Calu3 (cell line): ENCODE measurements at places on chromosomes 7 and 10. TPM values are rescaled to one million over a fixed set of nuclear protein-coding genes. Genes with fewer than 3 reads are reported as not detected.

The ZNF800 gene
- total RNA-seq = 33.2 and 36.5 TPM in 2 replicates

The ANKRD22 gene
- total RNA-seq = 20.6 and 33.7 TPM in 2 replicates

The MYPN gene
- total RNA-seq = 0.38 and 0.56 TPM in 2 replicates

The MUC12 gene
- 0.59 and 1.3 TPM in 2 replicates for total RNA-seq

The FGF8 gene
- not detected in 2 replicates for total RNA-seq

The RHOBTB1 gene
- 9.8 and 10.2 TPM in 2 replicates for total RNA-seq

GRCh38 chr7:26813432-26813831, 51.0 kb downstream of the SKAP2 start:
- DNase-seq = no peak

DNA sequence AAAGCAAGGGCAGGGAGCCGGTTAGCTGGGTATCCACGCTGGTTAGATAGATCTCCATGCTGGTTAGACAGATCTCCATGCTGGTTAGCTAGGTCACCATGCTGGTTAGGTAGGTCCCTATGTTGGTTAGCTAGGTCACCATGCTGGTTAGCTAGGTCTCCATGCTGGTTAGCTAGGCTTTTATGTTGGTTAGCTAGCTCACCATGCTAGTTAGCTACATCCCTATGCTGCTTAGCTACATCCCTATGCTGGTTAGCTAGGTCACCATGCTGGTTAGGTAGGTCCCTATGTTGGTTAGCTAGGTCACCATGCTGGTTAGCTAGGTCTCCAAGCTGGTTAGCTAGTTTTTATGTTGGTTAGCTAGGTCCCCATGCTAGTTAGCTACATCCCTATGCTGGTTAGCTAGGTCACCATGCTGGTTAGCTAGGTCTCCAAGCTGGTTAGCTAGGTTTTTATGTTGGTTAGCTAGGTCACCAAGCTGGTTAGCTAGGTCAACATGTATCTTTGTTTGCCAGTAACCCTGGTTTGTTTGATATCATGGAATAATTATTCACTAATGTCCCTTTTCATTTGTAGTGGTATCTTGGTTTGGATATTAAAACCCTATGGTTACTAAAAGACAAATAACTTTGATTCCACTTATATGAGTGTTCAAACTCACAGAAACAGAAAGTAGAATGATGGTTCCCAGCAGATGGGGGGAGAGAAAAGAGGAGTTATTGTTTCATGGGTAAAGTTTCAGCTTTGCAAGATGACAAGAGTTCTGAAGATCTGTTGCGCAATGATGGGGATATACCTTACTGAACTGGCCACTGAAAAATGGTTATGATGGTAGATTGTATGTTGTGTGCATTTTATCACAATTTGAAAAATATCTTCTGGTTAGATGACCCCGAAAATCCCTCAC, 136.2 kb downstream of the PRPF18 start:
- no peak for DNase-seq

DNA sequence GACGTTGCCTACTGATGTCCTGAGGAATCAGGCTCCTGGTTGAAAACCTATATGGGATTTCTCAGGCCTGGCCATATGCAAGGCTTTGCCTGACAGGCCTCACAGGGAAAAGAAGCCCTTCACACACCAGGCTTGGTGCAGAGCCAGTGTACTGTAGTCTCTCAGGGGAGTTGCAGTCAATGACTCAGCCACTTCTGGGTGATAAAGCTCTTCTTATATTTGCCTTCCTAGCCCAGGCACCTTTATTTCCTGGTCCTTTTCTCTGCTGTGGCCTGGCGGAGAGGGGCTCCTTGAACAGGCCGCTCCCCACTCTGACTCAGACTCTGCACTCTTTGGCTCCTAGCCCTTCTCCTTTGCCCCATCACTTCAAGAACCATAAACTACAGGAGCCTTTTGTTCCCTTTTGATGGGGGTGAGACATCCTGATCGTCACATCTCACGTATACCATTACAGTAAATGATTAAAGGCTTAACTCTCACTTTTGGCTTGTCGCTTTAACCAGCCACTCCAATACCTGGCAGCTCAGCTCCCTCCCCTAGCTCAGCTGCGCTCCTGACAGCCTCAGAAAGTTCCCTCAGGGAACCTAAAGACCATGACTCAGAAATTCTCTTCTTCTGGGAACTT, 33.5 kb downstream of the DPY19L1 start:
- DNase-seq = peak; percentile 96

GRCh38 chr10:79069325-79070080, 737 bp downstream of the ZMIZ1 start:
- peak; percentile 56 for DNase-seq

- peak; percentile 74 for DNase-seq
Observed at GRCh38 chr7:45574669-45575500, 717 bp downstream of the ADCY1 start.

- DNase-seq = peak; percentile 79
Observed at GRCh38 chr10:116796910-116797513, 52.3 kb upstream of the ENO4 start.

DNA sequence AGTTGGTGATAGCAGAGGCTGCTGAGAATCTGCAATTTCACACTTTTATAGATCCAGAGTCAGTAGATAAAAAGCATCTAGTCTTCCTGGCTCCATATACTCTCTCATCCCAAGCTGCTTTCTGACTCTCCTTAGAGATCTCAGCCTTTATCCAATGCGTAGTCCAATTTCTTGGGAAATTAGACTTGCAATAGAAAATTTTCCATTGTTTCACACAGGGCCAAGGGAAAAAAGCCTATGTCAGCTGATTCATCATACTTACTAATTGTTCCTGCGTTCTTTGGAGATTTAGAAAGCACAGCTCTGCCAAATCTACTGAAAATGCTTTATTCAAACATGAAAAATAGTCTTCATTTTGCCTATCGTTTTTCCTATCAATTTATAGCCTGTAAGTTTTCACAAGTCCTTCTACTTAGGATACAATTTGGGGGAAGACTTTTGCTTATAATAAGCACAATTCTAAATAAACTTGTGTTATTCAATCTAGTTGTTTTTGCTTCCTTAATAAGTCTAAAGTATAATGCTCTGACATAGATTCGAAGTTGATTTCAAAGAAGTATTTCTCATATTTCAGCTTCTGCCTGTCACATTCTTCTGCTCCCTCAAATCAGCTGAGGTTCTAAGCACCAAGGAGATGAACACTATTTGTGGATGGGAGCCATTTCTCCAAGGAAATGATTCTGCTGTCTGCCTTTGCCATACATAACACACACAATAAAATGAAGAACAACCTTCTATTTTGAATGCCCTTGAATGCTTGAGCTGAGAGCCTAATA, 165.4 kb downstream of the ADAM12 start:
- DNase-seq = no peak

DNA sequence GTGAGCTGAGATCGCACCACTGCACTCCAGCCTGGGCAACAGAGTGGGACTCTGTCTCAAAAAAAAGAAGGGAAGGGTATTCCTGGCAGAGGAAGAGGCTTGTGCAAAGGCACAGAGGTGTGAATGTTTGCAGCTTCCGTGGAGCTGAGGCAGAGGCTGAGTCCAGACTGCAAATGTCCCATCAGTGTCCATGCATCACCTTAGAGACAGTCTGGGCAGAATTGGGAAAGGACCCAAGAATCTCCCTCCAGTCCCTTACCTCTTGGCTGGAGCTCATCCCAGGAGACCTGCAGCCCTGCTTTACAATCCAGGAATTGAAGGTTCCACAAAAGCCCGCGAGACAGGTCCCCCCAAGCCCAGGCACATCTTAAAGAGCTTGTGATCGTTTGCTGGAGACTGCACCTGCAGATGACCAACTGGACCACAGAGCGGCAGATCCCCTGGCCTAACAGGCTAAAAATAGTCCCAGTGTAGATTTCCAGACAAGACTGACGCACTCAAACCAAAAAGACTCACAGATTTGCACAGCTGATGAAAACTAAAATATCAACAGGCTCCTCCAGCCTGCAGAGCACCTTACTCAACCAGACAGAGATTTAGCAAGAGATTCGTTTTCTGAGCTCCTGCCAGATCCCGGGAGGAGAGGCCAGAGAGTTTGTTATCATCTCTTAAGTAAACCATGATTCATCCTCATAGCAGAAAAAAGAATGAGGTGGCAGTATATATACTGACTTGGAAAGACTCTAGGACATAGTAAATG, 22.9 kb upstream of the NANOS1 start:
- DNase-seq = peak; percentile 49

- DNase-seq = no peak
Observed at GRCh38 chr7:87414794-87415188, 60.7 kb downstream of the ABCB4 start.

DNA sequence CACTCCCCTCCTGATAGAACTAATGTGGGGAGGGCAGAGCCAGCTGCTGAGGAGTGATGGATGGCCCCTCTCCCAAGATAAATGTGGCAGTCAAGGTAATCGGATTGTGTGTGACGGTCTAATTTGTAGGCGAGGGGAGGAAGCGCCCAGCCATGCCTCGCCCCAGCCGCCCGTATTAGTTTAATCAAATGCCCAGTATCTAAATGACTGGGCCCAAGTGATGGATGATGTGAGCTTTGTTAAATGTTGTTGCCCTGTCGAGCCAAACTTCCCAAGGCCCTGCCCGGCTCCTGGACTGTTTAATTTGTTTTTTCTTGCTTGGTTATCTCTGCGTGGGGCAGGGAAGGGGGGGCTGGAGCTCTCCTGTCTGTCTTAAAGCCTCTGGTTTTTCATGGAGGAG, 88.4 kb upstream of the PPIF start:
- DNase-seq = no peak

DNA sequence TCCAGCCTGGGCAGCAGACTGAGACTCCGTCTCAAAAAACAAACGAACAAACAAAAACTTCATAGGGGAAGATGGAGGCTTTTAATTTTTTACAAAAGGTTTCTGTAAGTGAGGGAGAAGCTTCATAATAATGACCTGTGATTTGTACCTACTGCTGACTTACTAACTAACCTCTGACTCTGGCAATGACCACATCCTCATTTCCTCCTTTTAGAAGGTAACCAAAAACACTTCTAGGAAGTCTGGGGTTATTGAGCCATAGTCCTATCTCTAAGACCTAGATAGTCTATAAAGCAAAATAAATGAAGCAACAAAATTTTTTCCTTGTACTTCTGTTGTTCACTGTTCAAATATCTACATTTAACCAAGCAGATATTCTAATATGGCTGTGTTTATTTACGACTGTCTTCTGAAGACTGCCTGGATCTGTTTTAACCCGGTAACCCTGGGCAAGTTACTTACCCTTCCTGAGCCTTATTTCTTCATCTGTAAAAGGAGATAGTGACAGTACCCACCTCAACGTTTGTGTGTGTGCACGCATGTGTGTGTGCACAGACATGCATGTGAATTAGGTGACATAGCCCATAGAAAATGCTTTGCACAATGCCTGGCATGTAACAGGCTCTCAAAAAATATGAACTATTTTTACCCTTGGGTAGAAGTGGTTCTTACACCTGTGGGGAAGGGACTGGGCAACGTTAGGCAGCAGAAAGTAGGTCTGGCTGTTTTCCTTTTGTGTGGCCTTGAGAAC, 30.8 kb upstream of the SMNDC1 start:
- no peak for DNase-seq
